ENCODE measurements at places on chromosomes 3 and 15.

GRCh38 chr3:31924610-31925270 is 56.3 kb downstream of the OSBPL10 start:
- DNase-seq: no peak

GRCh38 chr3:61922118-61922517 is 360.7 kb downstream of the PTPRG start:
- no peak for DNase-seq

DNA sequence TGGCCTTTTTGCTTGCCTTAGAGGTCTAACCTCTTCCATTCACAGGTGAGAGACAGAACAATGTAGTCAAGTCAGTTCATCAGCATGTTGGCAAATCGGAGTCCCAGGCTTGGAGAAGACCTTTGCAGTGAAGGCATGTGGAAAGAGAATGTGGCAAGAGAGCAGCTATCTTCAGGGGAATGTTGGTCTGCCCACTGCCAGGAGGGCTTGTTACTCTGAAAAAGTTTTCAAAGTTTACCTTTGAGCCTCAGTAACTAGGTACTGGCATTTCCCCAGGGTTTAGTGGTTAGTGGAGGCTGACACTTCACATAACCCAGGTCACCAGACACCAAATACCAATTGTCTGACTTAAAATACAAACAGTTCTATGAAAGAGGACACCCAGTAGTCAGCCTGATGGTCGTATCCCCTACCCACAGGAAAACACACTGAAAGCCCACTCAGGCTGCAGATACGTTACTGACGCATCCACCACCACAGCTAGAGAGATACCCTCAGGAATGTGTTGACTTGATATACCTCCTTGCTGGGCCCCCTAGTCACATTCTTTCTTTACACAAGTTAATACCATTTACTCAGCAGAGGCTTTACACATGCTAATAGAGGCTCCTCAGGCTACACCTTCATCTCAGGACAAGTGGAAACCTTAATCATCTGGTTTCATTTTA is 9.7 kb upstream of the ARID3B start:
- DNase-seq: no peak

- no peak for DNase-seq
Measured at GRCh38 chr3:151093905-151094304, 8.4 kb downstream of the MED12L start.

DNA sequence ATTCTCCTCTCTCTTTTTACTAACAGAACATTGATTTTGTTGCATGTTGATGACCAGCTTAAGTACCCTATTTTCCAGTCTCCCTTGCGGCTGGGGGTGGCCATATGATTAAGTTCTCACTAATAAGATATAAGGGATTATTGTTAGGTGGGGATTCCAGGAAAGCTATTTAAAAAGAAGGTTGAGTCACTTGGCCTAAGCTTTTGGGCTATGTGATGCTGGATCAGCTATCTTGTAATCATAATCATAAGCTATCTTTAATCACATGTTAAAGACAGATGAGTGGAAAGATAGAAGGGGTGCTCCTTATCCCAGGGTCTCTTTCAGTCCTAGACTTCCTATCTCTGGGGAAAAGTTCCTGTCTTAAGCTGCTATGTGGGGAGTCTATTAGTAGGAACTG is 59.9 kb downstream of the CGNL1 start:
- no peak for DNase-seq

DNA sequence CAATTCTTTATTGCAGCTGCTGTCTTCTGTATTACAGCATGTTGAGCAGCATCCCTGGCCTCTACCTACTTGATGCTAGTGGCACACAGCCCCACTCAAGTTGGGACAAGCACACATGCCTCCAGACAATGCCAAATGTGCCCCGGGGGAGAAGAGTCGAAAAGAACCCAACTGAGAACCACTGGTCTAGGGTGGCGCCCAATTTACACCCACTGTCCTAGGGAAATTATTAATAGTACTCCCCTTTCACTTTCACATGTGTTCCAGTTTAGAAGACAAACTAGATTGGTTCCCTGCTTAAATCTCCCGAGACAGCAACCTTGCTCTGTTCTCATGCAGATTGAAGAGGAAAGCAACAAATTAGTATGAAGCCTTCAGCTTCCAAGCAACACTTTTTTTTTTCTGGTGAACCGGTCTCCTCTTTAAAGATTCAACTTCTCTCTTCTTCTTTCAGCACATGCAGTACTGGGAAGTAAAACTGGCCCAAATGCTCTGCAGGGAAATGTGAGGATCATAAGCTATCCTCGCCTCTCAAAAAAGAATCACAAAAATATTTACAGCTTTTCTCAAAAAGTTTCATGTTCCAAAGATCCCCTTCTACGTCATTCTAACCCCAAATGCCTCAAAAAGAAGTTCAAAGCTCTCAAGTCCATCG is 823.9 kb upstream of the CFAP20DC start:
- DNase-seq: no peak

DNA sequence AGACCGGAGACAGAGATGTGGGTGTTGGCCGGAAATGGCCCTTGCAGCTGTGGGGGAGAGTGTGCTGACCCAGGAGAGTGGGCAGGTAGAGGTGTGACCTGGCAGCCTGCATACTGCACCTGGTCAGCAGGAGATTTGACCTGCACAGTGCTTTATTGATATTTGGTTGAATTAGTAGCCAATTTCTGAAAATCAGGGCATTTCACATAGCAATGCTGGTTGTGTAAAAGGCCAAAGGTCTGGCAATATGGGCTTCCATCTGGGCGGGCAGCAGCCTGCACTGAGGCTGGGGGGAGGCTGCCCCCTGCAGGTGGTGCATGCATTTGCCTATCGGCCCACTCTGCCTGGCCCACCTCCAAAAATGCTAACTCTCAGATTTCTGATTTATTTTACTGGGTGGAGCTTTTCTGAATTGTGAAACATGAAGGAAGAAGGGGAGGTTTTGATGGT is 9.4 kb upstream of the MGLL start:
- DNase-seq: peak; percentile 14

- no peak for DNase-seq
Measured at GRCh38 chr3:30475809-30476178, 130.6 kb upstream of the TGFBR2 start.

- no peak for DNase-seq
Measured at GRCh38 chr3:49217688-49218470, 46.5 kb downstream of the KLHDC8B start.

DNA sequence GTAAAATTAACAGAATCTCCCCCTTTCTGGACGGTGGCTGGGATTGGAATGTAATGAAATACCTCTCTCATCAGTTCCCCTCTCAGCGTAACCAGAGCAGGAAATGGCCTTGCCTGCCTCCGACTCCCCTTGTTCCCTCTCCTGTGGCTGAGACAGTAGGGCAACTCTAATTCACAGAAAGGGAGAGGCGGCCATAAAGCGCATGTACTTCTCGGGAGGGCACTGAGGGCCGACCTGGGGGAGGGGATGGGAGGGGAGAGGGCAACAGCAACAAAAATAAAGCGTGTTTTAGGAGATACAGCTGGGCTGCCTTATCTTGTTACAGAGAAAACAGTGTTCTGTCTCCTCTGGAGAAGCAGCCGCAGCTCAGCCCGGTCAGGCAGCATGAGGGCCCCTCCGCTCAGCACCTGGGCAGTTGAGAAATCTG is 783.3 kb upstream of the ARRDC4 start:
- DNase-seq: no peak

DNA sequence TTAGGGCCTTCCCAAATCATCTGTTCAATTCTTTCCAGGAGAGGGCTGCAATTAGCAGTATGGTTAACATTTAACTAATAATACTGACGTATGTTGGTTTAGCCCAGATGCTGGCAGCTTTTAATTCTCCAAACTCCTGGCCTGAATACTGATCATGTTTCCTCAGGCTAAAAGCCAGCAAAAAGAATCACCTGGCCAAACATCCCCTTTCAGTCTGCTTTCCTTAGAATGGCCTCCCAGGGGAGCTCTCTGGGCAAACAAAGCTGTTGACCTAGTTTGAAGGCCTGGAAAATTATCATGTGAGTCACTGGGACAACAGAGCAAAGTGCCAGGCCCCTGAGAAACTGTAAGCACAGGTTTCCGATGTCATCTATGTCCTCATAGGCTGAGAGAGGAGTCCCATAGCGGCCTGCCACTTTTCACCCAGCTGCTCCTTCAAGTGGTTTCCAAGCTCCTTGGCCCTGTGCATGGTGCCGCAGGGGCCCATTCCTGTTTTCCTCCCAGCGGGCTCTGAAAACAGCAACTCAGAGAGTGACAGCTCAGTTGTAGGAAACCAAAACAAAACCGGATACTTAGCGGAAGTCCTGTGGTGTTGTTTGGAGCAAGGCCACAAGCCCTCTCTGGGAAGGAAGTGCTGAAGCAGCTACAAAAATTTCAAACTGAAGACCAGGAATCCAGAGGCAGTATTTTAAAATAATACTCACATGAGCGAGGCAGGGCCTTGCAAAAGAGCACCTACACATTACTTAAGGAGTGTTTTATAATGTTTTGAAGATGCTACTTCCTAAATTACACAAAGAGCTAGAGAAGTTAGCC is 36.5 kb upstream of the RAB11A start:
- DNase-seq: peak; percentile 24

DNA sequence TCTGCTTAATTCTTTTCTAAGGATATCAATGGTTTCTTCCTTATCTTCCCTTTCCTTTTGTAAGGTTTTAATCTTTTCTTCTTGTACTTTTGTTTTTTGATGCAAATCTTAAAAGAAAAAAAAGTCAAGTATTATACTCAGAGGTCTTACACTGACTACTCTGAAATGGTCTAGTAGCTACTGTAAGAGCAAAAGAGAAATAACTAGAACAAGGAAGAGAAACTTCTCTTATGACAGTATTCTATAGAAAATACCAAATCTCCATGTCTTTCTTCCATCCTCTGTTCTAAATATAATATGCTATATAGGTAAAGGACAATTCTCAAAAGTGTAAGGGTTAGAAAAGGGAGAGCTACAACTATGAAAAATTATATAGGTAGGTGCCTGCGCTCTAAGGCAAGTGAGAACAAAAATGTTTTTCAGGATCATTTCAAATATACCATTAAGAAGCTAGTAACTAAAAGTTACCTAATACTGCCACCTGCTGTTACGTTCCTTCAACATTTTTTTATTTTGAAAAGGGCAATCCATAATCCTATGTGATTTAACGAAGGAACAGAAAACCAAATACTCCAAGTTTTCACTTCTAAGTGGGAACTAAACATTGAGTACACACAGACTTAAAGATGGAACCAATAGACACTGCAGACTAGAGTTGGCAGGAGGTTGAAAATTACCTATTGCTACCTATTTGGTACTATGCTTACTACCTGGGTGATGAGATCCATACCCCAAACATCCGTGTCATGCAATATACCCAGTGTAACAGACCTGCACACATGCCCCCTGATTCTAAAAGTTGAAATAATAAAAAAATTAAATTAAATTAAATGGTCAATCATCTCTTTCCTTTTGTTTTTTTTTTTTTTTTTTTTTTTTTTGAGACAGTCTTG is 36.7 kb downstream of the CIP2A start:
- no peak for DNase-seq

GRCh38 chr3:14512942-14513327 is 27.2 kb downstream of the GRIP2 start:
- DNase-seq: no peak

GRCh38 chr3:94862703-94863102 is 799.8 kb downstream of the NSUN3 start:
- no peak for DNase-seq

DNA sequence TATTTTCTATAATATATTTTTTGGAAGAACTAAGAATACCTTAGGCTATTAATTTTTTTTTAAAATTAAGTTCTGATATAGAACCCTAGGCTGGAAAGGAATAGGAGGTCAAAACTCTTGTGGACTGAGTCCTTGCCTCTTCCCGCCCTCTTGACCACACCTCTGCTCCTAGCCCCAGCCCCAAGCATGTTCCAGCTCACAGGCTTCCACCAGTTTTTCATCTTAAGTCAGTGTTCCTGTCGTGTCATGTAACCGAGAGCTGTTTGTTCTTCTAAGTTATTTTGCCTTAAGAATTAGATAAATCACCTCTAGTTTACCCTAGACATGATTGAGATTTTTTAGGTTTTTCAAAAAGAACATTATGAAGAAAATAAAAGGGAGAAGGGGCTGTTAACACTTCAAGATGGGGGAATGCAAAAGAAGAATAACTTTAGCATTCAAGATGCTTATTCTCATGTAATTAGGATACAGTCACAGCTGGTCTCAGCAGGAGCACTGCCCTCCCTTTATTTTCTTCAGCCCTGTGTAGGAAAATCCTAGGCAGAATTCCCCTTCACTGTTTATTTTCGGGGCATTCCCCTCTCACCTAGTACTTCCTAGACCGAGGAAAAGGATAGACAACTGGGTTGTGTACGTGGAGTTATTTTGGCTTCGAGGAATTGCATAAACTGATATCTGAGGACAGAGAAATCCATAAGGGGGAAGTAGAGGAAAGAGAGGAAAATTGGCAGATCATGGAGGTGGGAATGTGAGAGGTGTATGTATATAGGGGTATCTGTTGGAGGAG is 110.2 kb downstream of the CMSS1 start:
- no peak for DNase-seq

GRCh38 chr15:63243101-63243500 is 34.3 kb upstream of the APH1B start:
- no peak for DNase-seq

GRCh38 chr15:55250392-55250791 is 39.2 kb downstream of the RAB27A start:
- DNase-seq: no peak

DNA sequence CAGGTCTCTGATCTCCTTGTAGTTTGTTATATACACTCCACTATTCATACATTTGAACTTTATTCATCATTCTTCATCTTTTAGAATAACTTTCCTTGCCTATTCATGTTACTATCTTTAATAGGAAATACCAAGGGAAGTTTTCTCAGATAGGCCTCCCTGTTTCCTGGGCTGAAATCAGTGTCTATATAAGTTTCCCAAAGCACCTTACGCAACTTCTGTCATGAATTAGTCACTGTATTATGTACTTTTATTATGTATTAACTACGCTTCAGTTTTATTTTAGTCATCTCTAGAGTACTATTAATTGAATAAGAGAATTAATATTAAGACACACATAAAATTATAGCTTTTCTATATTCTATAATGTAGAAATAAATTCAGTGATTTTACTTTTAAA is 1481.5 kb downstream of the OTOL1 start:
- no peak for DNase-seq

- DNase-seq: no peak
Measured at GRCh38 chr15:66461917-66462316, 35.6 kb downstream of the SNAPC5 start.

Measured in stimulated activated CD4-positive, alpha-beta T cell treated with anti-CD3 and anti-CD28 coated beads, Interleukin-4, amount 100 ng/mL, for 1 hour (primary cell).